ENCODE measurements at places on chromosomes 4 and X. TPM values are rescaled to one million over a fixed set of nuclear protein-coding genes. Genes with fewer than 3 reads are reported as not detected.

The ADD1 gene
- 249 TPM for total RNA-seq

The ESX1 gene
- total RNA-seq: not detected

The CYBB gene
- 0.41 TPM for total RNA-seq

The APLN gene
- 0.14 TPM for total RNA-seq
